Fibroblast of lung (primary cell): ENCODE measurements at places on chromosomes 16 and 17. TPM values are rescaled to one million over a fixed set of nuclear protein-coding genes. Genes with fewer than 3 reads are reported as not detected.

The MT1G gene
- total RNA-seq, result 11.6 and 16.4 TPM in 2 replicates

The TPSG1 gene
- not detected in 2 replicates for total RNA-seq

The KRTAP3-2 gene
- not detected in 2 replicates for total RNA-seq

DNA sequence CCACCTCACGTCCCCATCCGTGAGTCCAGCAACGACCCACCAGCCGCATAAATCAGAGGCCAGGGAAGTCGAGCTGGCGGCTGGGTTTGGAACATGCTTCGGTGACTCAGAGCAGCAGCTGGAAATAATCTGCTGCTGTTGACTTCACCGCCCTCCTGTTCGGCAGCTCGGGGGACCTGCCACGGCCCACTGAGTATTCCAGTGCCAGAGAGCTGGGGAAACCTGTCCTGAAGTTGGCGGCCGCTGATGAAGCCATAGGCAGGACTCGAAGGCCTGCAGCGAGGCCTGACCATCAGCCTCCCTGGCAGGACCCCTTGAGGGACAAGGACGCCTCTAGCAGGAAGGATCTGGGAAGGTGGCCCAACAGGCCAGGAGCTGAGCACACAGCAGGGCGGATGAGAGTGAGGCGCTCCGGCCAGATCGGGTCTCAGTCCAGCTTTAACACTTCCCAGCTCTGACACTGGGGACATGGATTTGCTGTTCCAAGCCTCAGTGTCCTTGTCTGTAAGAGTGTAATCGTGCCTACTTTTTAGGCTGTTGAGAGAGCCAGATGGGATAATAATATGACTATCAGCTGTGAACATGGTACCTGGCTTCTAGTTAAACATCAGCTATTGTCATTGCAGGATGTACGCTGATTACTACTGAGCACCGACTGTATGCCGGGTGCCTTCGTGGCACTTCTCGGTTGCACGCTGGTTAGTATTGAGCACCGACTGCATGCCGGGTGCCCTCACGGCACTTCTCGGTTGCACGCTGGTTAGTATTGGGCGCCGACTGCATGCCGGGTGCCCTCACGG is 50.4 kb upstream of the CIBAR2 start:
- no peaks in the 10 kb centered on the region for H3K36me3 ChIP-seq
- H3K4me1 ChIP-seq, result peaks cover 24% of the 10 kb centered on the region
- DNase-seq, result peak; percentile 87
- peaks cover 2% of the 10 kb centered on the region for H3K27me3 ChIP-seq
- peak overlapping the region; percentile 61 for H3K27ac ChIP-seq
- no peak overlapping the region for H3K4me3 ChIP-seq

GRCh38 chr17:75645889-75646637 is 12.8 kb downstream of the SMIM5 start:
- no peak overlapping the region for H3K4me3 ChIP-seq
- H3K36me3 ChIP-seq, result peaks cover 4% of the 10 kb centered on the region
- no peak overlapping the region for H3K27ac ChIP-seq
- no peak for DNase-seq
- H3K4me1 ChIP-seq, result no peaks in the 10 kb centered on the region

DNA sequence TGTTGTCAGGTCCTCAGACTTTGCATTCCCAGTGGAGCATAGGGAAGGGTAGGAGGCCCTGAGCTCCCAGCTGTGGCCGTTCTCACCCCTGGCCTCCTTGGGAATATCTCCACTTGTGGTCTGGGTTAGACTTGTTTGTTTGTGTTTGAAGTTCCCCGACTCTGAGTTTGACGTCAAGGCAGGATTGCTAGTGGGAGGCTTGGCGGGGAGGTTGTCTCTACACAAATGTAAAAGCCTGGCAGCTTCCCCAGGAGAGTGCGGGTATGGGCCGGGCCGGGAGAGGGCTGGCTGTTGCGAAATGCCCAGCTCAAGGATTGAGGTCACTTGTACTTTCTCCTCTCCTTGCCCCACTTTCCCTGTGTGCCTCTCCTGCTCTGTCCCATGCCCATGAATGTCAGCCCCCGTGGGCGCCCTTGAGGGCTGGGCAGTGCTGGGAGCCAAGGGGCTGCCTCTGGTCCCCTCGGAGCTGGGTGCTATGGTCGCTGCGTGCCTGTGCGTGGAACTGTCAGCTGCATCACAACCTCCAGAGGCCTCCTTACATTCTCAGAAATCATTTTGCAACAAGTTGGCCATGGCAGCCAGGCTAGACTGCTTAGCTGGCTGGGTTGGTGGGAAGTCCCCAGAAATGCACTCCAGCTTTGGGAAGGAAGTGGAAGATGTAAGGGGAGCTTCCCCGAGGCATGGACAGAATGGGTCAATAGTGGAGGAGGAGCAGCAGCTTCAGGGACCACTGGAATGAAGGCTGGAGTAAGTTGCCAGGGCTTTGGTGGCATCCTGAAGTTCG is 84.3 kb downstream of the KSR1 start:
- no peaks in the 10 kb centered on the region for H3K36me3 ChIP-seq
- peaks cover 4% of the 10 kb centered on the region for H3K27me3 ChIP-seq
- H3K27ac ChIP-seq, result peak overlapping the region; percentile 59
- DNase-seq, result peak; percentile 100
- no peak overlapping the region for H3K4me3 ChIP-seq

The CIBAR2 gene
- total RNA-seq, result not detected in 2 replicates

DNA sequence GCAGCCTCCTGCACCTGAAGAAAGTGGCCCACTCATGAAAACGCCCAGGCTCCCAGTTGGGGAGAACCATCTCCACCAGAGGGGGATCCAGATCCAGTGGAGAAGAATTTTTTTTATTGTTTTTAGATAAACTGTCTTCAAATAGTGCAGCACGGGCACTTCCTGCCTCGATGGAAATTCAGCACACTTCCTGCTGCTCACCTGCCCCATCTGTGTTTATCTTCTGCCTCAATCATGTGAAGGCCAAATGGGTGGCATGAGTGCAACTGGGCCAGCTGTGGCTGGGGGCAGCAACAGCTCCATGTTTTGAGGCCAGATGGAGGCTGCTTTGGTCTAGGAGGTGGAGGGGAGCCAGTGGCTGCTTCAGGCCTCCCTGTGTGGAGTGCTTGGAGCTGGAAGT is 75.9 kb upstream of the WSB1 start:
- DNase-seq, result no peak
- no peak overlapping the region for H3K27ac ChIP-seq
- H3K27me3 ChIP-seq, result no peaks in the 10 kb centered on the region
- no peak overlapping the region for H3K4me3 ChIP-seq
- no peaks in the 10 kb centered on the region for H3K36me3 ChIP-seq

- no peaks in the 10 kb centered on the region for H3K36me3 ChIP-seq
- peaks cover 8% of the 10 kb centered on the region for H3K27me3 ChIP-seq
- DNase-seq, result no peak
Measured at GRCh38 chr17:2852729-2853282, 56.6 kb downstream of the RAP1GAP2 start.

- no peaks in the 10 kb centered on the region for H3K27me3 ChIP-seq
- DNase-seq, result peak; percentile 74
- H3K4me3 ChIP-seq, result no peak overlapping the region
- peak overlapping the region; percentile 60 for H3K27ac ChIP-seq
- H3K4me1 ChIP-seq, result peaks cover 7% of the 10 kb centered on the region
- no peaks in the 10 kb centered on the region for H3K36me3 ChIP-seq
Measured at GRCh38 chr17:40415390-40415789, 2.3 kb downstream of the TOP2A start.

- no peaks in the 10 kb centered on the region for H3K27me3 ChIP-seq
- H3K36me3 ChIP-seq, result no peaks in the 10 kb centered on the region
- no peaks in the 10 kb centered on the region for H3K4me1 ChIP-seq
- no peak overlapping the region for H3K27ac ChIP-seq
- peak; percentile 11 for DNase-seq
Measured at GRCh38 chr17:60640503-60640902, 37.1 kb upstream of the BCAS3 start.

The ST6GALNAC2 gene
- 0.83 and 1.0 TPM in 2 replicates for total RNA-seq

GRCh38 chr16:69482410-69482991 is 58.1 kb downstream of the CYB5B start:
- H3K36me3 ChIP-seq, result no peaks in the 10 kb centered on the region
- no peaks in the 10 kb centered on the region for H3K27me3 ChIP-seq
- no peak overlapping the region for H3K4me3 ChIP-seq
- peak; percentile 81 for DNase-seq
- H3K27ac ChIP-seq, result peak overlapping the region; percentile 78
- peaks cover 12% of the 10 kb centered on the region for H3K4me1 ChIP-seq

The PRR29 gene
- 0.17 and 0.26 TPM in 2 replicates for total RNA-seq

DNA sequence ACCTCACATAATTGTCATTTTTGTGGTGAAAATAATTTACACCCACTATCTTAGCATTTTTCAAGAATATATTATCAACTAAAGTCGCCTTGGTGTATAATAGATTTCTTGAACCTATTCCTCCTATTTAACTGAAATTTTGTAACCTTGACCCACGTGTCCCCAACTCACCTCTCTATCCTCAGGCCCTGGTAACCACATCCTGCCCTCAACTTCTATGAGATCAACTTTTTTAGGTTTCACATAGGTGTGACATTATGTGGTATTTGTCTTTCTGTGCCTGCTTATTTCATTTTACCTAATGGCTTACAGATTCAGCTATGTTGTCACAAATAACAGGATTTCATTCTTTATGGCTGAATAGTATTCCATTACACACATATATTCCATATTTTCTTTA is 73.0 kb upstream of the CNTNAP4 start:
- H3K27me3 ChIP-seq, result no peaks in the 10 kb centered on the region
- no peaks in the 10 kb centered on the region for H3K36me3 ChIP-seq
- H3K27ac ChIP-seq, result no peak overlapping the region
- H3K4me3 ChIP-seq, result no peak overlapping the region

The DBF4B gene
- 1.5 and 3.3 TPM in 2 replicates for total RNA-seq

DNA sequence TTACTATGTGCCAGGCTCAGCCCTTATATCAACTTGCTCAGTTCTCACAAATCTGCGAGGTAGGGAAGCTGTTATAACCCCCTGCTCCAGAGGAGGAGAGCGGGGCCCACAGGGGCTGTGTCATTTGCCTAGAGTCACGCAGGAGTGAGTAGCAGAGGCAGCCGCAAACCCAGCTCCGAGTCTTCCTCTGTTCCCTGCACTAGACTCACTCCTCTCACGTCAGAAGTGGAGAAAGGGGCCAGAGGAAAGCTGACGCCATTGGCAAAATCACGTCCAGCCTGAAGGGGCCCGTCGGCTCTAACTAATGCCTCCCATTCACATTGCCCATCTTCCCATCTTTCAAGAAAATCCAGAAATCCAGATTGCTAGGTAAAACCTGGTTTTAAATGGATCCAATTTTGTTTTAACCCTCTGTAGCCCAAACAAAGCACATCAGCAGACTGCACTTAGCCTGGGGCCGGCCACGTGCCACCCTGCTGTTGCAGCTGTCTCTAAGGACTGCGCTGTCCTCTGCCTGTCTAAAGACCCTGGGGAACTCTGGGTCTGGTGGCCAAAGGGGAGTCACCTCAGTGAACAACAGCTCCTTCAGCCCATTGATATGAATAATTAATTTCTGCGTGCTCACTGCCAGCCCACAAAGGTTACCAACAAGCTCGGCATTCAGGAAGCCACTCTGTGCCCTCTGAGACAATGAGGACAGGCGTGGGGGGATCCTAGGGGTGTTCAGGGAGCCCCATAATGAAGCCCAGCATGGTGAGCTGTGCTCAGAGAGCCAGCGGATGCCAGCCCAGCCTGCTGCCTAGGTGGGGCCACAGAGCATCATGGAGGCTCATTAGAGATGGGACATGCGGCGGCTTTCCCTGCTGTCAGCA is 36.7 kb upstream of the ABR start:
- H3K27ac ChIP-seq, result no peak overlapping the region
- peaks cover 4% of the 10 kb centered on the region for H3K27me3 ChIP-seq
- H3K4me3 ChIP-seq, result no peak overlapping the region
- no peaks in the 10 kb centered on the region for H3K4me1 ChIP-seq

GRCh38 chr17:79465011-79465680 is 145.7 kb downstream of the RBFOX3 start:
- H3K4me1 ChIP-seq, result no peaks in the 10 kb centered on the region
- H3K36me3 ChIP-seq, result no peaks in the 10 kb centered on the region
- H3K27me3 ChIP-seq, result no peaks in the 10 kb centered on the region
- no peak overlapping the region for H3K27ac ChIP-seq

- no peaks in the 10 kb centered on the region for H3K27me3 ChIP-seq
- no peak overlapping the region for H3K27ac ChIP-seq
- no peak overlapping the region for H3K4me3 ChIP-seq
- DNase-seq, result no peak
- no peaks in the 10 kb centered on the region for H3K4me1 ChIP-seq
- no peaks in the 10 kb centered on the region for H3K36me3 ChIP-seq
Measured at GRCh38 chr16:81810361-81810760, 31.3 kb downstream of the PLCG2 start.

GRCh38 chr16:4489030-4489429 is 12.8 kb downstream of the HMOX2 start:
- H3K36me3 ChIP-seq, result no peaks in the 10 kb centered on the region
- no peak overlapping the region for H3K4me3 ChIP-seq
- H3K27me3 ChIP-seq, result no peaks in the 10 kb centered on the region
- H3K4me1 ChIP-seq, result peaks cover 15% of the 10 kb centered on the region
- DNase-seq, result peak; percentile 96

- H3K4me3 ChIP-seq, result no peak overlapping the region
- no peaks in the 10 kb centered on the region for H3K36me3 ChIP-seq
- no peaks in the 10 kb centered on the region for H3K4me1 ChIP-seq
Measured at GRCh38 chr17:36104701-36105181, 1.1 kb downstream of the CCL4 start.

- H3K4me3 ChIP-seq, result peak overlapping the region; percentile 9
- DNase-seq, result peak; percentile 22
- H3K27ac ChIP-seq, result no peak overlapping the region
- H3K36me3 ChIP-seq, result no peaks in the 10 kb centered on the region
- H3K27me3 ChIP-seq, result no peaks in the 10 kb centered on the region
- H3K4me1 ChIP-seq, result peaks cover 23% of the 10 kb centered on the region
Measured at GRCh38 chr17:1030684-1031532, 34.0 kb downstream of the TIMM22 start.
